ENCODE measurements at places on chromosomes 7 and 10. TPM values are rescaled to one million over a fixed set of nuclear protein-coding genes. Genes with fewer than 3 reads are reported as not detected.

- no peak overlapping the region for H3K4me3 ChIP-seq
- no peaks in the 10 kb centered on the region for H3K36me3 ChIP-seq
- H3K27me3 ChIP-seq, result peaks cover 9% of the 10 kb centered on the region
- DNase-seq, result no peak
Observed at GRCh38 chr7:47582764-47583738, 1.1 kb upstream of the TNS3 start.

DNA sequence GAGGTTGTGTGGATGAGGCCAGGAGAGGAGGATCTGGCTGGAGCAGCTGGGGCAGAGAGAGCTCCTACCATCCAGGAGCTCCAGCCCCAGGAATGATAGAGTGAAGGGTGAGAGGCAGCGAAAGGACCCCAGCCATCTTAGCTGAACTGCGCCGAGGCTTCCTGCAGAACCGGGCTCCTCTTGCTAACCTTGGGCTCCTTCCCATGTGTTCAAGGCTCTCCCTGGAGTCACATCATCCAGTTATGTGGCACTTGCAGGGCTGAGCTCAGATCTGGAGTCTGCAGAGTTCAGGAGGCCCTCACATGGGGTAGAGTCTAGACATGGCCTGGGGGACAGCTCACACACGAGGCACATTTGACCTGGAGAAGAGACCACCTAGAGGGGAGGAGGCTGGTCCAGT lies 225.0 kb upstream of the ZNF32 start:
- DNase-seq, result no peak
- no peaks in the 10 kb centered on the region for H3K27me3 ChIP-seq
- no peaks in the 10 kb centered on the region for H3K4me1 ChIP-seq
- no peaks in the 10 kb centered on the region for H3K36me3 ChIP-seq

- H3K4me1 ChIP-seq, result no peaks in the 10 kb centered on the region
- H3K36me3 ChIP-seq, result no peaks in the 10 kb centered on the region
- no peak overlapping the region for H3K4me3 ChIP-seq
- no peak overlapping the region for H3K27ac ChIP-seq
- no peaks in the 10 kb centered on the region for H3K27me3 ChIP-seq
Observed at GRCh38 chr7:157635669-157636068, 298.9 kb downstream of the DNAJB6 start.

DNA sequence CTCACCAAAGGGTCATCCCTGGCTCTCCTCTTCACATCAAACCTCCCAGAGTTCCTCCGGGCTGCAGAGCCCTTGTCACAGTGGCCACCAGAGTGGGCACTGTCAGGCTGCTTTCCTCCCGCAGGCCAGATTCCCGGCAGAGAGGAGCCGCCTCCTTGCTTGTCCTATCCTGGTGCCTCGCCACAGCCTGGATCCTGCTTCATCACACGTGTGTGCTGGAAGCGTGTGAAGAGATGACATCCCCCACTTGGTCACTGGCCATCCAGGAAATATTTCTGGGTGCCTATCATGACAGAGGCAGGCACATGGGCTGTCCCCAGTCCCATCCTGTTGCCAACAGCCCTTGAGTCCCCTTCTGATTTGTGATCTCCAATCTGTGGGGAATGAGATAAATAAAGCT lies 15.0 kb downstream of the INSIG1 start:
- H3K36me3 ChIP-seq, result peaks cover 30% of the 10 kb centered on the region
- no peak overlapping the region for H3K27ac ChIP-seq
- no peak overlapping the region for H3K4me3 ChIP-seq
- no peaks in the 10 kb centered on the region for H3K4me1 ChIP-seq

DNA sequence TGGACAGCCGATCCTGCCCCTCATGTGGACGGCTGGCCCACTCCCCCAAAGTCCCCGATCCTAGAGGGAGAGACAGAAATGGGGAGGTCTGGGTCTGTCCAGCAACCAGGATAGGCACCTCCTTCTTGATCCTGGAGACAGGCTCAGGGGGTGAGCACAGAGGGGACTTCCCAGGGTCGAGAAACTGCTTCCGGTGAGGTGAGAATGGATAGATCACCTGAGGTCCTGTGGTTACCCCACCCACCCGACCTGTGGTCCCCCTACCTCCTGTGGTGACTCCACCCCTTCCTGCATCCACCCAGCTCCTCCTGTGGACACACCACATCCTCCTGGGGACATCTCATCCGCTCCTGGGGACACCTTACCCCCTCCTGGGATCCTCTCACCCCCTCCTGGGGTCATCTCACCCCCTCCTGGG lies 27.4 kb upstream of the RASGEF1A start:
- H3K4me3 ChIP-seq, result no peak overlapping the region
- no peaks in the 10 kb centered on the region for H3K4me1 ChIP-seq
- no peak overlapping the region for H3K27ac ChIP-seq
- H3K27me3 ChIP-seq, result peaks cover 7% of the 10 kb centered on the region

GRCh38 chr10:44706745-44707144 lies 204.4 kb upstream of the TMEM72 start:
- no peak overlapping the region for H3K4me3 ChIP-seq
- H3K27me3 ChIP-seq, result no peaks in the 10 kb centered on the region
- H3K27ac ChIP-seq, result no peak overlapping the region
- no peak for DNase-seq
- H3K36me3 ChIP-seq, result no peaks in the 10 kb centered on the region

DNA sequence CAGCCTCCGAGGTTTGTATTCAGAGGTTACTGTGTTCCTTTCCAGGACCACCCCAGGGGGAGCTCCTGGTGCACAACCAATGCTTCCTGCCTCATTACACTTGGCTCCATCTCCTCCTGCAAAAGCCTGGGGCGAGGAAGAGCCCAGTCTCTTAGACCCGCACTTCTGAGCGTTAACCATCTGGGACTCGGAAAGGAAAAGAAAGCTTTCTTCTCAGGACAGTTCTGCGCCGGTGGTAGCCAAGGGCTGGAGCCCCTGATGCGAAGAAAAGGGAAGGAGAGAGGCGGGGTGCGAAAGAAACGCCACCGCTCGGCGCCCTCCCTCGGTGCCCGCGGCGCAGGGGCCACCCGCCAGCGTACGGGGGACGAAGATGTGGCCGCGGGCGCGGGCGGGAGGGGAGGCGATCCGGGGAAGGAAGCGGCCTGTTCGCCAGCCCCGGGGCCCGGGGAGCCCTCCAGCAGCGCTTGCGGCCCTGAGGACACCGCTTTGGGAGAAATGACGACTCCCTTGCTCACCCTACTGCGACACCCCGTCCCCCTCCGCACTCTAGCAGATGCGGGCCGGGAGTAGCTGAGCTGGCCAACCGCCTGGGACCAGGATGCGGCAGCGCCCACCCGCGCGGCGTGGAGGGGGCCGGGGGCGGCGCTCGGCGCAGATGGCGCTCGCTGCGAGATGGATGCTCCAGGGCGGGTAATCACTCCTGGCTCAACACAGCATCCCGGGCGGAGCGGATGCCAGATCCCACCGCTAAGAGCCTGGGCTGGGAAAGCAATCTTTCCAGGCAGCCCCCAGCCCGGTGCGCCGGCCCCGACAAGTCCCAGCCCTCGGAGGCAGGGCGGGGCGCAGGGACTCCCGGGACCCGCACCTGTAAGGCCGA lies 1.3 kb downstream of the NRCAM start:
- DNase-seq, result peak; percentile 81
- peaks cover 38% of the 10 kb centered on the region for H3K27me3 ChIP-seq
- H3K36me3 ChIP-seq, result no peaks in the 10 kb centered on the region
- H3K4me1 ChIP-seq, result no peaks in the 10 kb centered on the region

DNTT gene
- total RNA-seq, result not detected

DNA sequence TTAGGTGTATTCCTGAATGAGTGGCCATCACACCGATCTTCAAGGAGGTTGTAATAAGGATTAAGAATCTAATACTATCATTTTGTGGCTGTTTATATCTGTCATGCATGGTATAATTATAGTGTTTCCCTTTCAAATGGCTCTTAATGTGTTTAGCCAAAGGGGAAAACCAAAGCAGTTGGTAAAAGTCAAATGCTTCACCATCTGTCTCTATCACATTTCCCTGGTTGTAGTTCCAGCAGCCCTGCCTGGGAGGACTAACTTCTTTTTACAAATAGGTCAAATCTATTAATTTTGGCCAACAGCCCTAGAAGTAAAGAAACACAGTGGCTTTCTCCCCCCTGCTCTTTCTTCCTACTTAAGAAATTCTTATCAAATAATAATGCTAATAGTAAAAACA lies 56.7 kb downstream of the ZNF365 start:
- peaks cover 4% of the 10 kb centered on the region for H3K4me1 ChIP-seq
- H3K27me3 ChIP-seq, result peaks cover 18% of the 10 kb centered on the region
- no peak overlapping the region for H3K4me3 ChIP-seq
- no peak overlapping the region for H3K27ac ChIP-seq
- H3K36me3 ChIP-seq, result no peaks in the 10 kb centered on the region

GDF2 gene
- total RNA-seq, result not detected

TSPAN15 gene
- total RNA-seq, result 19.5 TPM

DNA sequence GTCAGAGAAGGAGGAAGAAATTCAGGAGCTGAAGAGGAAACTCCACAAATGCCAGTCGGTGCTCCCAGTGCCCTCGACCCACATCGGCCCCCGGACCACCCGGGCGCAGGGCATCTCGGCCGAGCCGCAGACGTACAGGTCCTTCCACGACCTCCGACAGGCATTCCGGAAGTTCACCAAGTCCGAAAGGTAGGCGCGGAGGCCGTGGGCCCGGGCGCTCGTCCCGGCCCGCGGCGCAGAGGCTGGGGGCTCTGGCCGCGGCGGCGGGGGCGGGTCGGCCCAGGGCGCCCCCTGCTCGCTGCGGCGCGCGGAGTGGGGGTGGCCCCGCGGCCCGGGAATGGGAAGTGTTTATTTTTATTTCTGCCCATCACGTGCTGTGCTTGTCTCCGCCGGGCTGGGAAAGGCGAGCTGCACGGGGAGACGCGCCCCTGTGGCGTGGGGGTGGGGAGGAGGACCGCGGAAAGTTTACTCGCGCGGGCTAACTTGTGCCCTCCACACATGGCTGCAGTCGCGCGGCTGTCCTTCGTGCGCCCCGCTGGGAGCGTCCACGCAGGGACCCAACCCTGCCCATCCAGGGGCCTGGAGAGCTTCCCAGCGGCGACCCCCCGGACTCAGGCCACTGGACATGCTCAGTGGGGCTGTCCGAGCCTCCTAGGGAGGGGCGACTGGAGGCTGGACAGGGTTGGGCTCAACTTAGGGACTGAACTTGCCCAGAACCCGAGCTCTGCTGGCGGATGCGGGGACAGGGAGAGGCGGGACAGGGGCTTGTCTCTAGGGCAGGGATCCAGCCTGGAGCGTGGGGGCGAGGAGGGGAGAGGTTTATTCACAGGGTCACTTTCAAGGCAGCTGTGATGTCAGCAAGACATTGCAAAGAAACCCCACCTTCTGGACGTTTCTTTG lies 82.6 kb upstream of the PRKG1 start:
- DNase-seq, result peak; percentile 72
- H3K27me3 ChIP-seq, result peaks cover 66% of the 10 kb centered on the region
- H3K27ac ChIP-seq, result no peak overlapping the region
- peak overlapping the region; percentile 74 for H3K4me3 ChIP-seq

ATOH7 gene
- total RNA-seq, result 0.36 TPM

GRCh38 chr7:305410-306151 lies 15.6 kb downstream of the FOXL3 start:
- no peak overlapping the region for H3K27ac ChIP-seq
- H3K27me3 ChIP-seq, result no peaks in the 10 kb centered on the region
- no peak overlapping the region for H3K4me3 ChIP-seq
- DNase-seq, result no peak

DNA sequence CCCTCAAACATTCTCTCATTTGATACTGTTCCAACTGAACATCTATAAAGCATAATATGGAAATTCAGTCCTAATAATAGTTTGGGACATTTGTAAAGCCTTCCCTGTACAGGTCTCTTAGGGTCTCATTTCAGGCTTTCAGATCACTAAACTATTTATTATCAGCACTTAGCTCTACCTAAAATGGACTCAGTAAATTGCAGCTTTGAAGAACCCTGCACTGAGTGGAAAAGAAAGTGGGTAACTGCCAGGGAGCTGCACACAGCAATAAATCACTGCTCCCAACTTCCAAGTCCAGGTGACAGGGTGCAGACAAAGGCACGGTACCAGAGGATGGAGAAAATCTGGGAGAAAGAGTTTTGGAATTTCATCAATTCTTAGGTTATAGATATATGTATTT lies 164.9 kb upstream of the AOAH start:
- no peaks in the 10 kb centered on the region for H3K27me3 ChIP-seq
- H3K36me3 ChIP-seq, result peaks cover 44% of the 10 kb centered on the region
- no peak overlapping the region for H3K4me3 ChIP-seq
- H3K4me1 ChIP-seq, result no peaks in the 10 kb centered on the region
- H3K27ac ChIP-seq, result no peak overlapping the region

PIK3AP1 gene
- 5.2 TPM for total RNA-seq

GRCh38 chr10:80441831-80442230 lies 12.3 kb upstream of the TSPAN14 start:
- H3K4me1 ChIP-seq, result peaks cover 6% of the 10 kb centered on the region
- H3K4me3 ChIP-seq, result no peak overlapping the region
- no peak for DNase-seq
- no peaks in the 10 kb centered on the region for H3K36me3 ChIP-seq
- no peaks in the 10 kb centered on the region for H3K27me3 ChIP-seq
- no peak overlapping the region for H3K27ac ChIP-seq
